ENCODE measurements at places on chromosomes 2 and 18.
A peak's percentile ranks its signal among the peaks of the same experiment; 100 is the strongest.

GRCh38 chr2:46767706-46768105, 147.9 kb downstream of the MCFD2 start:
- no peak for DNase-seq

DNA sequence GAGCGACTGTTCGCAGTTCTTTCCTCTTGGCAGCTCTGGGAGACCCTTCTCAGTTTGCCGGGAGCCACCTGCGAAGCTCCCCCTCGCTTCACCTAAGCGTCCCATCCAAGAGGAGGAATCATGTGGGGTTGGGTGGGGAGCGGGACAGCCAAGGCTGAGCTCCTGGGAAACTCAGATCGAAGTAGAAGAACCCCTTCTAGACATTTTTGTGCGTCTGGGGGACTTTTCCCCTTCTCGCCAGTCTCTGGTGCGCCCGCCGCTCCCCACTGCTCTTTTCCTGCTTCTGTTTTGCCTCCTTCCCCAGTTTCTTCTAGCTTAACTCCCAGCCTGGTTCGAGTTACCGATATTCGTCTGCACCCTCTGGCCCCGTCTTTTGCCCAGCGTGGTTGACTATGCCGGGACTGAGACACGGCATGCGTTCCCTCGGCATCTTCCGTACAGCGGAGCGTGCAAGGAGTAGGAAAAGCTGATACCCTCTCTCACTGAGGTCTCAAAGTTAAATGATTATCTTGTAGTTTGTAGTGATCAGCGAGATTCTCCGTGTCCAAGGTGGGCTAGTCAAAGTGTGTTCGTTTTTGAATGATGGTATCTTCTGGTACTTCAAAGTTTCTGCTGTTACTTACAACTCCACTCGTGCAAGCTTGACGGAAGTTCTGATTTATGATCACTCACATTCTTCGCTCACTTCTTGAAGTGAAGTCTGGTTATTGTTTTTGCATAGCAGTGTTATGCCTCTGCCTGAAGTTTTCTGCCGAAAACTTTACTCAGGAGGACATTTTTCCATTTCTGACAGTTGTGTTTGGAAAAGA, 664 bp downstream of the CAMKMT start:
- DNase-seq, result peak; percentile 21

DNA sequence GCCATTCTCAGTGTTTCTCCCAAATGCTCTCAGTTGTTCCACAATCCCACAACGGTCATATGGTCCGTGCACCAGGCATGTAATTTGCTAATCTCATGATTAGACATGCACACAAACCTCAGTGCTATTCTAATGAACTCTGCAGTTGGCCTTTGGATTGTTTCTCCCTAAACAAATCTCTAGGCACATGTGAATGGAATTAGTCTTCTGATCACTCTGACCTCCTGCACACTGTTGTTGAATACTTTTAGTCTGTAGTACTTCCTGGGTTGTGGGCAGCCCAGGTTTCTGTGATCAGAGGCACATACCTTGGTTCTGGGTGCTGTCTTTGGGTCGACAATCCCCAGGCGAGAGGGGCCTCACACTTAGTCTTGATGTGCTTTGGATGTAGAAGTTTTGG, 498.7 kb upstream of the SPRED2 start:
- no peak for DNase-seq

DNA sequence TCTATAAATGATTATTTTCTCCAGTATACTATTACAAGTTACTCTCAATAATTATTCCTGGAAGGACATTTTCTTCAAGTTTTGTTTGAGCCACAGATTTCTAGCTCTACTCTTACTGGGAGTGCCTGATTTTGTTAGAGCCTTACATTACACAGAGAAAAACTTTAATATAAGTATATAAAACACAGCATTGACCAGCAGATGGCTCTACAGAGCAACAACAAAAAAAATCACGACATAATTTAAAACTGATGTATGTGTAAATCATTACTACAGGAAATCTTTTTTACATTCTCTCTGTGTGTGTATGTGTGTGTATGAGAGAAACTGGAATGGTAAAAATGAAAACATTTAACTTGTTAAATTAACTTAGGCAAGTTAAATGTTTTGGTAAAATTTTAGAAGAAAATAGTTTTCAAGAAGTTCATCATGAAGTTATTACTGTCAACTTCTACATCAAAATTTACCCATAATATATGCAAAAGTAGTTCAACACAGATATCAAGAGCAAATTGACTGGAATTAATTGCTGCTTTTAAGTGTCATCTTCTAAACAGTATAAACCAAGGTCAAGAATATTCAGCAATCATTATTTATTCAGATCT, 103.3 kb downstream of the MDH1 start:
- peak; percentile 42 for DNase-seq

- DNase-seq, result no peak
Observed at GRCh38 chr2:234075518-234075915, 25.0 kb downstream of the SPP2 start.

DNA sequence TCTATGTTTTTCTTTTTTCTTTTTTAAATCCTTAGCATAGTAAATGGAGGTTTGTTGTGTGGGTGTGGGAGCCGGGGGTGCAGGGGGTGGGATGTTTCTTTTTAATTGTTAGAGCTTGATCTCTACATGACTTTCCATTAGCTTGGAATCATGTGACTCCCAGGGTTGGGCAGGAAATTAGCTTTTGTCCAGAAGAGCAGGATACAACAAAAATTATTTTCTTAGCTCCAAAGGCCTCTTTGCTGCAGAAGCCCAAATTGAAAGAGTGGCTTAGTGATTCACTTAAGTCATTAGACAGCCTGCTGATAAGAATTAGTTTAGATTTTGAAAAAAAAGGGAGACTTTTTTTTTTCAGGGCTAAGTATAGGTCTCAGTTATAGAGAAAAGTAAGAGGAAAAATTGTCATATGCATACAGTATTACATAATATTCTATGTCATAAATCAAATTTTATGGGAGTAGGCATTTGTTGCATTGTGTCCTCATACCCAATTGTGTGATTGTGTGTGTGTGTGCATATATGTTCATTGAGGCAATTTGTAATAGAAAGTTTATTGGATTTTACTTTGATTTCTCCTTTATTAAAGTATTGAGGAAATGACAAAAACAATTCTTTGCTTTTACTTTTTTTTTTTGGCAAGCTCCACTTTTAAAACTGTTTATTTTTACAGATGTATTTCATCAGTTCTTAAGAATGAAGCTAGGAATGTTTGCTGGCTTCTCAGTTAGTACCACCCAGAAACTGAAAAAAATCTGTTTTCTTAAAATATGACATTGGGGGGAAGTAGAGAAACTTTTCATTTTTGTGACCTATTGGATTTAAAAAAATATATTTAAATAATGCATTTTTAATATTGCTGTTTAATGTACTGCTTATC, 47.4 kb downstream of the TSPYL6 start:
- DNase-seq, result no peak

GRCh38 chr2:241279413-241279812, 36.1 kb downstream of the HDLBP start:
- no peak for DNase-seq

All from T-helper 1 cell (primary cell).